Stimulated activated CD4-positive, alpha-beta T cell treated with anti-CD3 and anti-CD28 coated beads, Interleukin-2, amount 100 ng/mL, for 24 hours (primary cell): ENCODE measurements at places on chromosomes 7 and 10.

- no peak for DNase-seq
Measured at GRCh38 chr7:43577485-43577951, 5.4 kb upstream of the STK17A start.

DNA sequence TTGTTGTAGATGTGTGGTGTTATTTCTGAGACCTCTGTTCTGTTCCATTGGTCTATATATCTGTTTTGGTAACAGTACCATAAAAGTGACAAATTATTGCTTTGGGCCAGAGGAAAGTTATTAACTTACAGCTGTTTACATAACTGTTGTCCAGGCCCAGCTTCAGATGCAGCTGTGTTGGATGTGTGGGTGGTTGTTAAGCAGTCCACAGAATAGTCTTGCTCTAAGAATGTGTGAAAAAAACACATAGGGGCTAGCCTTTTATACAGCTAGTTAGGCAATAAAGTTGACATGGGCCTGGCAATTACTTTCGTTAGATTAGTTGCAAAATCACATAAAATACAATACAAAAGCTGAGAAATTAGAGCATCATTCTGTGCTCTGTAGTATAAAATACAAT, 31.9 kb downstream of the DLD start:
- no peak for DNase-seq

DNA sequence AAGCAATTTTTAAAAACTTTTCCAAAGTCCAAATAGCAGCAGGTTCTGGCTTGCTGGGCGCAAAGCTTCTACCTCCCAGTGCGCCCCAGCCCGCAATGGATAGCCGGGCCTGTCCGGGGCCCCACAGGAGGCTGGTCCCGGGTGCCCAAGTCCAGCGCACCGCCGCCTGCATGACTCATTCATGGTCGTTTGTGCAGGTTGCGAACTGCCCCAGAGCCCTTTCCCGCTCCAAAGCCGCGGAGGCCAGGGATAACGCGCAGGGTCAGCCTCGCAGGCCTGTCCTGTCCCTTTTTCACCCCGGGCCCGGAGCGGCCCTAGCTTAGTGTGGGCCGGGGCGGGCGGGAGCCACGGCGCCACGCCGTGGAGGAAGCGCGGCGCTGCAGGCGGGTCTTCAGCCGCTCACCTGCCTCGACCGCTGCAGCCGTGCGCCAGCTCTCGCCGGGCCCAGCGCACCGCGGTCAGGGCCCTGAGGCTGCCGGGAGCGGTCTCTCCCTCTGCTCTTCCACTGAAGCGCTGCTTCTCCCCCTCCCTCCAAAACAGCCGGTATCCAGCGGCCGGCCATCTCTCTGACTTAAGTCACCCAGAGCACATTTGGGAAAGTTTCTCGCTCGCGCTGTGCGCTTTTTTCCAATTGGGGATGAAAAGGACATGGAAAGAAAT, 1.7 kb upstream of the EGR2 start:
- peak; percentile 79 for DNase-seq

DNA sequence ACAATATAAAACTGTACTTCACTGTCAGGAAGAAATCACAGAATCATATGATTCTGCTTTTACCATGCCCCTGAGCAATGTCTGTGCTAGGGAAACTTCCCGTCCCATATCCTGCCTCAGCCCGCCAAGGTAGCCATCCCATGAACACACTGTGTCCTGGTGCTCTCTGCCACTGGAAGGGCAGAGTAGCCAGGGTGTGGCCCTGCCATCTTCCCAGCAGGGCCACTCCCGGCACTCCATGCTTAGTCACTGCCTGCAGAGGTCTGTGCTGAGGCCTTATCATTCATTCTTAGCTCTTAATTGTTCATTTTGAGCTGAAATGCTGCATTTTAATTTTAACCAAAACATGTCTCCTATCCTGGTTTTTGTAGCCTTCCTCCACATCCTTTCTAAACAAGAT, 31.8 kb downstream of the AP3M1 start:
- no peak for DNase-seq

GRCh38 chr7:90455163-90456030, 14.0 kb upstream of the PTTG1IP2 start:
- DNase-seq: no peak

GRCh38 chr7:47957156-47957555, 8.9 kb upstream of the PKD1L1 start:
- DNase-seq: no peak

- peak; percentile 38 for DNase-seq
Measured at GRCh38 chr10:11017570-11018431, at the start of gene CELF2. Gene CELF2 (plus strand): TSS chr10:11017872. CDS start chr10:11018090, 218 bp downstream.

DNA sequence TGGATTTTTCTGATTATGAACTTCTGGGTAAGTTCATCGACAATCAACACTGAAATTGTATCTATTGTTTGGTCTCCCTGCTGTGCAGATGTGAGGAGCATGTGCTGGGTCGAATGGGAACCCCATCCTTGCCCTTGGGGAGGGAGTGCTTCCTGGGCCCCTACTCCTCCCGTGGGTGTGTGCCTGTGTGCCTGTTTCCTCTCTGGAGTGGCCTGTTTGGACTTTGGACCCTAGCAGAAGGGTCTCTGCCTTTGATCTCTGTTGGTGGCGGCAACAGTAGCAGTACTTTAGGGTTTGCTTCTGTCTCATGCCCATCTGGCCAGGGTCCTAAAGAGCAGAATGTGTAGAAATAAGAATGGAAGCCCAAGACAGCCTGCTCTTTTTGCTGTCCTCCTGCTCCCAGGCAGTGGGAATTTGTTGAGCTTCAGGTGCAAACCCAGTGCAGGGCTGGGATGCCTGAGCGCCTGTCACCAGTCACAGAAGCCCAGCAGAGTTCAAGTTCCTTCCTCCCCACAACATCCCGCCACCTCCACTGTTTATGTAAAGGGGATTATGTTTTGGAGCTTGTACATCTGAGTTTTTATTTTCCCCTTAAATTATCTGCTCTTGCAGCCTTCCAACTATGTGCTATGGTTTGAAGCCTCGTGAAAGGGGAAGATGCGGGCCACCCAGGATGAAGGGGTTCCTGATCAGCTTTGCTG, 1.5 kb upstream of the TACR2 start:
- no peak for DNase-seq

GRCh38 chr7:36984710-36985312, 260.5 kb upstream of the AOAH start:
- no peak for DNase-seq

- no peak for DNase-seq
Measured at GRCh38 chr7:117138495-117138894, 184.4 kb downstream of the WNT2 start.

GRCh38 chr10:95474228-95475002, 86.8 kb downstream of the SORBS1 start:
- no peak for DNase-seq

GRCh38 chr7:38306914-38307313, 33.5 kb upstream of the TARP start:
- DNase-seq: no peak

DNA sequence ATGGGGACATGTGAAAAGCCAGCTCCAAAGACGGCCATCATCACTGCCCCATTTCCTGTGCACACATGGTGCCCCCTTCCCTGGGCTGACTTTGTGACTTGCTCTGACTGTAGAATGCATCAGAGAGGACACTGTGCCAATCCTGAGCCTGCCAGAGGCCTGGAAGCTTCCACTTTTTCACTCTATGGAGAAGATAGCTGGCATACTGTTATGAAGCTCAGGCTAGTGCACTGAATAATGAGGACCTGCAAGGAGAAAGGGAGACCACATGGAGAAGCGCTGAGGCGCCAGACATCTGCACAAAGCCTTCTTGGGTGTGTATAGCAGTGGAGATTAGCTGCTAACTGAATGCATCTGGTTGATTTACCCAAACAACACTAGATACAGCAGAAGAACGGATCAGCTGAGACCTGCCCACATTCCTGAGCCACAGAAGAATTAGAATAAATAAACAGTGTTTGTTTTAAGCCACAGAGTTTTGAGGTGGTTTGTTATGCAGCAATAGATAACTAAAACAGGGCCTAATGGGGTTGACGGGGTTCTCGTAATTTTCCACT, 58.9 kb upstream of the C10orf90 start:
- no peak for DNase-seq

DNA sequence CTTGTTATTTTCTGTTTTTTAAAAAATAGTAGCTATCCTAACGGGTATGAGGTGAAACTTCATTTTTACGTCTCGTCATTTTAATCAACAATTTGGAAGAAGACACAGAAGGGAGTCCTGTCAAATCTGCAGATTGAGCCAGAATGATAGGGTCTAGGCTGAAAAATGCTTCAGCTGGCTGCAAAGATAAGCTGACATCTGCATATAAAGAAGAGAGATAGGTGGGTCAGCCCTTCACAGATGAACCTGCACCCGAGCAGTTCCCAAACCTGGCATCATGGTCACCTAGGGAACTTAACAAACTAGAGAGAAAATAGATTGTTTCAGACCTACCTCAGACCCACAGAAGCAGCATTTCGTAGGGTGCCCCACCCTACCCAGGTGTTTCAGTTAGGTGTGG, 35.2 kb upstream of the BMPR1A start:
- no peak for DNase-seq

DNA sequence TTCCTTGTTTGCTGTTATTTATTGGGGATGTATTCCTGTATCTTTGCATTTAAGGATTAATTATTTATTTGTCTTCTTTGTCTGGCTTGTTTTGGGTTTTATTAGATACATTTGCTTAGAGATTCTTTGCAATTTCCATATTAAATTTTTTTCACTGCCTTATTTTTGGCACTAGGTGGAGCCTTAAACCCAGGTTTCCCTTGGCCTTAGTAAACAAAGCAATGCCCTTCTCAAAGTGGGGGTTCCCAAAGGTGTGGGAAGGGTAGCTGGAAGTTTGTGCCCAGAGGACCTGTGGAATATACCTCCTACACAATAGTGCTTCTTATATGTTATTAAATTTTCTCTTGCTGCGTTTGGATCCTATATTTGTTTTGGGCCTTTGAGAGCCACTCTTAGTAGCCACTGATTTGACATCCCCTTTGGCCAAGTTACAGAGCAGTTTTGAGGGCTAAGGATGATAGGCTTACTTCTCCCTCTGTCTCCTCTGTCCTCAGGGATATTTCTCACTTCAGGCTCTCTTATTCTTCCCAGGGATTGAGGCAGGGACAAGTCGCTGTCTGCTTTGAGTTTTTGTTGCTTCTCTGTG, 162.3 kb downstream of the ITGB1 start:
- no peak for DNase-seq

DNA sequence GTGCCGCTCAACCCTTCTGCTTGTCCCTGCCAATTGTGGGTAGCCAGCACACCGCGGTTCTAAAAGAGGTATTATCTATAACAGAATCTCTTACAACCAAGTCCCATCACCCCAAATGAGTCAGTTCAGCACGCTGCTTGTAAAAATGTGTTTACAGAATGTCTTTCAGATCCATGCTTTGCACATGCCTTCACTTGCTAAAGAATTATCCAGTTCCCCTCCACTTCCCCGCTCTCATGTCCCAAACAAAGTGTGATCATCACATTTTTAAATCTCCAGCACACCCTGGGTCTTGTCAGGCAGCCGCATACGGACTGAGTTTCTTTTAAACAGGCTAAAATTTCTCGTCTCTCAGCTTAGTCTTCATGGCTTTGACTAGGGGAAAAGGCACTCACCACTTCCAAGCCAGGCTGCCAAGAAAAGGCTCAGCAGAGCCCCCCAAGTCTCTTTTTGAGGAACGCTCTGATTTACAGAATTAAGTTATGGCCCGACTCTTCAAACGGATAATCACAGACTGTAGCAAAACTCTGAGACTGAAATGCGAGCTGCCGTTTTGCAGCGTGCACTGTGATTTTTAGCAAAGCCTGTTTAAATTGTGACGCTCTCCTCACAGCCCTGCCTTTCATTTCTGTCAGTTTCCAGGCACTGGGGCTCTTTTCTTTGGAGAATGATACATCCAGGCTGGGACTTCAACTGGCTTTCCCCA, 29.8 kb upstream of the FGFR2 start:
- no peak for DNase-seq

DNA sequence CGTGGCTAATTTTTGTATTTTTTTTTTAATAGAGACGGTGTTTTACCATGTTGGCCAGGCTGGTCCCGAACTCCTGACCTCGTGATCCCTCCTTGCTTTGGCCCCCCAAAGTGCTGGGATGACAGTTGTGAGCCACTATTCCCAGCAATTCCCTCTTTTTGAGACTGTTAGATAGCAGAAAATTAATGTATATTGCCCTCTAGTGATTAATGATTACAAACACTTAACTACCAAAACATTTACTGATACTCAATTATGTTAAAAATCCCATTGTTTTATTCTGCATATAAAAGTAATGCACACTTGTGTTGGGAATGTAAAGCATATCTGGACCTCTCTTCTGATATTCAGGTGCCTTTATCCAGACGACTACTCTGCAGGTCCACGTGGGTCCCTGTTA, 41.2 kb upstream of the COBL start:
- no peak for DNase-seq

DNA sequence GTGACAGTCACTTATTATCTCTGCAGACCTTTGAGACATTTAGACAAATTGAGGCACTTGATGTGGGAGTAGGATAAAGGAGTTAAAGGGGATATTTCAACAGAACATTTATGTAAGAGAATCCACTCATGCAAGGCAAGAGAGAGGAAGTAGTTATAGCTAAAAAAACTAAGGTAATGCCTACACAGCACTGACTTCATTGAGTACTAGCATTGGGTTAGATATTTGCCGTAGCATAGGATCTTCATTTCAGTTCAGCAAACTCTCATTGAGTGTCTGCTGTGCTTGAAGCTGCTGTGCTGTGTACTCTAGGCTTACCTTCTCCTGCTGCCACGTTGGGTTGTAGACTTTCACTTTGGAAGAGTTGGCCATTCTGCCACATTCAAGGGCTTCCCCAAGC, 10.5 kb upstream of the ENTPD1 start:
- DNase-seq: no peak

GRCh38 chr7:80520199-80520598, 8.3 kb upstream of the GNAT3 start:
- DNase-seq: no peak
